Effector memory CD8-positive, alpha-beta T cell (primary cell): ENCODE measurements at places on chromosomes 2 and 18.

DNA sequence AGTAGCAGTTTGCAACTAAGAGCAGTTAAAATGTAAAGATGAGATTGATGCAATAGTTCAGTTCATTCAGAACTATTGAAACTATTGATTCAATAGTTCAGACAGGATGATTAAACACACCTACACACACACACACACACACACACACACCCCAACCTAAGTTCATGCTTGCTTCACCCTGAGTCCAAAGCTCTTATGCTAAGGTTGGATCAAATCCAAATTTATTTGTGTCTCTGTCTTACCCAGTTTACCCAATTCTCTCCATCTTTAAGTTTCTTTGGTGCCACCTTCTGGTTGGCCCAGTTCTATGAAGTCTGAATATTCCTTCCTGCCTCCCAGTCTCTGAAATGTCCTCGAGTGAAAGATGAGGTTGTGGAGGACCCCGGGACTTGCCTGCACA lies 5.1 kb downstream of the SERPINB8 start:
- peak overlapping the region; percentile 69 for H3K27ac ChIP-seq
- DNase-seq: no peak
- H3K4me3 ChIP-seq: no peak overlapping the region
- no peaks in the 10 kb centered on the region for H3K27me3 ChIP-seq
- H3K36me3 ChIP-seq: peaks cover 8% of the 10 kb centered on the region

GRCh38 chr2:200860092-200860795 lies 4.2 kb downstream of the CLK1 start:
- H3K4me3 ChIP-seq: peak overlapping the region; percentile 83
- H3K4me1 ChIP-seq: peaks cover 43% of the 10 kb centered on the region
- DNase-seq: no peak
- H3K27ac ChIP-seq: peak overlapping the region; percentile 70
- peaks cover 96% of the 10 kb centered on the region for H3K36me3 ChIP-seq

GRCh38 chr2:98479371-98479770 lies 34.7 kb downstream of the INPP4A start:
- H3K27ac ChIP-seq: peak overlapping the region; percentile 92
- no peak for DNase-seq
- peaks cover 11% of the 10 kb centered on the region for H3K36me3 ChIP-seq
- H3K4me1 ChIP-seq: peaks cover 83% of the 10 kb centered on the region

GRCh38 chr18:71022389-71022788 lies 733.5 kb downstream of the SOCS6 start:
- no peaks in the 10 kb centered on the region for H3K36me3 ChIP-seq
- H3K27me3 ChIP-seq: no peaks in the 10 kb centered on the region
- H3K27ac ChIP-seq: no peak overlapping the region
- no peak overlapping the region for H3K4me3 ChIP-seq
- DNase-seq: no peak
- no peaks in the 10 kb centered on the region for H3K4me1 ChIP-seq

GRCh38 chr18:54776282-54776977 lies 51.8 kb upstream of the RAB27B start:
- no peaks in the 10 kb centered on the region for H3K36me3 ChIP-seq
- peaks cover 4% of the 10 kb centered on the region for H3K27me3 ChIP-seq
- DNase-seq: no peak
- H3K4me1 ChIP-seq: no peaks in the 10 kb centered on the region

DNA sequence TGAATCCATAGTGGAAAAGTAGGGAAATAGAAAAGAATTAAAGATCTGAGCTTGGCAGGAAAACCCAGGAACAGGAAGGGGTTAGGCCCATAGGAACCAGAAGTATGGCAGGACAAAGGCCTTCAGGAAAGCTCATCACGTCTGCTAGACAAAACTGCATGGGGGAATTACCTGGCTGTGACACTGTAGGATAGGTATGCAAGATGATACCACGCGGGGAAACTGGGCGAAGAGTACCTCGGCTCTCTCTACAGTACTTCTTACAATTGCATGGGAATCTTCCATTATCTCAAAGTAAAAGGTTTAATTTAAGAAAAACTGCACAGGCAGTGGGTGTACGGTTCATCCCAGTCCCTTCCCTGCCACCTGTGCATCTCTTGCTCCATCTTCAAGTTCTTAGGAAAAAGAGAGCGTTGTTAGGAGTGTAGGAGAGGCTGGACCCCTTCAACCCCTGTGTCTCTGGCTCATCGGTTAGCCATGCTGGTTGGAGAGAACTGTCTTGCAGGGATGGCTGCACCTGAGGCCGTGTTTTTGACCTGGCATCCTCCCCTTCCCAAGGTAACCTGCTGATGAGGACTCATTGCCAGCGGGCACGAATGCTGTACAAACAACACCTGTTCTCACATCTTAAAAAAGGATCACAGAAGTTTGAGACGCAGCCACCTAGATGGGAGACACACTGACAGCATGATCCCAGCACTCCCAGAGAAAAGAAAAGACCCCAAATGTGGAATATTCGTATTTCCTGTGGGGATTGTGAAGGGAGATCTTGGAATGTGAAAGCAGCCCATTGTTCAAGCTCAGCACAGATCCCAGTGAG lies 120.5 kb upstream of the COPS8 start:
- H3K27me3 ChIP-seq: peaks cover 22% of the 10 kb centered on the region
- no peak overlapping the region for H3K27ac ChIP-seq
- H3K36me3 ChIP-seq: peaks cover 10% of the 10 kb centered on the region
- H3K4me1 ChIP-seq: peaks cover 24% of the 10 kb centered on the region
- H3K4me3 ChIP-seq: no peak overlapping the region

- no peaks in the 10 kb centered on the region for H3K4me1 ChIP-seq
- no peaks in the 10 kb centered on the region for H3K36me3 ChIP-seq
- no peak overlapping the region for H3K27ac ChIP-seq
Observed at GRCh38 chr2:40434731-40435271, 17.1 kb downstream of the SLC8A1 start.

DNA sequence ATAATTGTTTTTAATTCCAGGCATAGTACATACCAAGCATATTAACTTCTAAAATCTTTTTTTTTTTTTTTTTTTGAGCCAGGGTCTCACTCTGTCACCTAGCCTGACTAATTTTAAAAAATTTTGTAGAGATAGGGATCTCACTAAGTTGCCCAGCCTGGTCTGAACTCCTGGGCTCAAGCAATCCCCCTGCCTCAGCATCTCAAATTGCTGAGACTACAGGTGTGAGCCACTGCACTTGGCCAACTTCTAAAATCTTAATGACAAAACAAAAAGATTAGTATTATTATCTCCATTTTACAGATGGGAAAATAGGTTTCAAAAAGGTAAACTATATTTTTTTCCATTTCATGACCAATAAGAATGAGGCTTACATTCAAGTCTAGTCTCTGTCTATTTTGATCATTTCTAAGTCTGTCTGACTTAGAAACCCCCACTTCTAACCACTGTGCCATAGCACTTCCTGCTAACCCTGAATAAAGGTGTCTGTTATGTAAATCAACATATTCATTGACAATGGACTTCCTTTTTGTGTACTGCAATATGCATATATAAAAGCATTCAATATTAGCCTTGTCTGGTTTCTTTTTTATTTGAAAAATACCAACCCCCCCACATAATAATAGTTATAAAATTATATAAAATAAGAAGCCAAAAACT lies 28.7 kb upstream of the ZEB2 start:
- peak overlapping the region; percentile 83 for H3K27ac ChIP-seq
- peak; percentile 12 for DNase-seq
- H3K36me3 ChIP-seq: no peaks in the 10 kb centered on the region
- H3K4me3 ChIP-seq: no peak overlapping the region
- H3K27me3 ChIP-seq: no peaks in the 10 kb centered on the region

GRCh38 chr2:47833516-47833968 lies 50.6 kb downstream of the MSH6 start:
- no peak overlapping the region for H3K27ac ChIP-seq
- no peak overlapping the region for H3K4me3 ChIP-seq
- DNase-seq: no peak
- peaks cover under 1% of the 10 kb centered on the region for H3K4me1 ChIP-seq
